ENCODE measurements at places on chromosomes 2 and 18.
A peak's percentile ranks its signal among the peaks of the same experiment; 100 is the strongest.

GRCh38 chr2:66186537-66186936 lies 248.4 kb upstream of the MEIS1 start:
- no peak for DNase-seq

DNA sequence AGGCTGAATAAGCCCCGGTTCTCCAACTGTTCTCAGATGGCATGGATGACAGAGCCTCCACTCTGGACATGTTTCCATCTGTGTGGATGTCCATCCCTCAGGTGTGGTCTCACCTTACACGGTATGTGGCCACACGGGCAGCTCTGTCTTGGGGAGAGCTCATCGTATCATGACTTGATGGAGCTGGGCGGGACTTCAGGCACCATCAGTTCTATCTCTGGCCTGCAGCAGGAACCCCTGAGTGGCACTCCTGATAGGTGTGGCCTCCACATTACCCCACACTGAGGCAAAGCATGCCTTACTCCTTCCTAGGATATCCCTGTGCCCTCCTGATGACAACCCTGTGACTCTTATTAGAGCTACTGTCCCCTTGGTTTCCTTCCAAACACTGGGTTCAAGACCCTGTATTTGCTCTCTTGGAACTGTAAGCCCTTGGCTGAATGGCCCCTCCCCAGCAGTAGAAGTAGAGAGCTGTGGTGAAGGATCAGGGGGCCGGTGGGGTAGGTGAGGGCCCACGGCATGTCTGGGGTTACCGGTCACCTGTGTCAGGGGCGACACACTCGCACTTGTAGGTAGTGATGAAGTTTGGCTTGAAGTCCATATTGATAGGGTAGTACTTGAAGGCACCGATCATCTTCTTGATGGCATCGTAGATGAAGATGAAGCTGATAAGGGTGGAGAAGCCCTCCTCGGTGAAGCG lies 48.2 kb downstream of the MTHFD2 start:
- no peak for DNase-seq

GRCh38 chr2:119040730-119041129 lies 98.7 kb downstream of the MARCO start:
- no peak for DNase-seq

DNA sequence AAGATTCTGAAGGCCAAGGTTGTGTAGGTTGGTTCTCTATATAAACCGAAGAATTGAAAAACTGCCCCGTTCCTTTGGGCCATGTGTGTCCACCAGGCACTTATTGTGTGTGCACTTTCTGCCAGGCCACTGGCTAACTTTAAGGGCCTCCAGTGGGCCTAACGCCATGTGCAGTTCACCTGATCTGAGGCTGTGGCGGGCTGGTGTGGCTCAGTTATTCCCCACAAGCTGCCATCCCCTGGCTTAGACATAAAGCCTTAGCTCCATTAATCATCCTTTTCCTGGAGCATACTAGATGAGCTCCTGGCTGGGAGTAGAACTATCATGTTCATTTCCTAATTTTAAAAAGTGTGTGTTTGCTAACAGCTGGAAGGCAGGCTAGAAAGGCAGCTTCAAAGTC lies 304.1 kb upstream of the TNP1 start:
- no peak for DNase-seq

DNA sequence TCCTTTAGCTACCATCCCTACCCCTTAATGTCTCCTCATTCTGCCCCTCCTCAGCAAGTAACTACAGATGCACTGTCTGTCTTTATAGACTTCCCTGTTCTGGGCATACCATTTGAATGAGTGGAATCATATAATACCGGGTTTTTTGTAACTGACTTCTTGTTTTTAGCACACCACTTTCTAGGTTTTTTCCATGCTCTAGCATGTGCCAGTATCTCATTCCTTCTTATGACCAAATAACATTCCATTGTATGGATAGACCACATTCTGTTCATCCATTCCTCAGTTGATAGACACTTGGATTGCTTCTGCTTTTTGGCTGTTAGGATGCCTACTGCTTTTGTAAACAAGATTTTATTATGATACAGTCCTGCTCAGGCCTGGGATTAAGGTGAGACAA lies 154.7 kb downstream of the TSN start:
- peak; percentile 35 for DNase-seq

GRCh38 chr2:233093166-233093448 lies 33.0 kb downstream of the INPP5D start:
- DNase-seq, result no peak

DNA sequence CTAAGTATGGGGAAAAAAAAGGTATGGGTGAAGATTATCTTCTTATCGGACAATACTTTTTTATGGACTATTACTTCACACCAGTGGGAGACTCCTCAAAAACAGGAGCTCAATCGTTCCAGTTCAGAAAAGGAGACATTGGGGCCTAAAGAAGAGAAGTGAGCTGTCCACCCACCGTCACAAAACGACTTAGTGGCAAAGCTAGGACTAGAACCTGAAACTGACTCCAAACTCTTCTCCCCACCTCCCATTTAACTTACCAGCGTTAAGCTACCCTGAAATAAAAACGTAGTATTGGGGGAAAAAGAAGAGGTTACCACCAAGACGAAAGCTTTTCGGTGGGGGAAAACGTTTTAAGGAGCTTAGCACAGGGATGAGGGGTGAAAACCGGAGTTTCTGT lies 503 bp downstream of the GTF3C3 start:
- no peak for DNase-seq

- DNase-seq, result no peak
These were observed 56.2 kb downstream of the ETAA1 start for GRCh38 chr2:67453310-67453709.

DNA sequence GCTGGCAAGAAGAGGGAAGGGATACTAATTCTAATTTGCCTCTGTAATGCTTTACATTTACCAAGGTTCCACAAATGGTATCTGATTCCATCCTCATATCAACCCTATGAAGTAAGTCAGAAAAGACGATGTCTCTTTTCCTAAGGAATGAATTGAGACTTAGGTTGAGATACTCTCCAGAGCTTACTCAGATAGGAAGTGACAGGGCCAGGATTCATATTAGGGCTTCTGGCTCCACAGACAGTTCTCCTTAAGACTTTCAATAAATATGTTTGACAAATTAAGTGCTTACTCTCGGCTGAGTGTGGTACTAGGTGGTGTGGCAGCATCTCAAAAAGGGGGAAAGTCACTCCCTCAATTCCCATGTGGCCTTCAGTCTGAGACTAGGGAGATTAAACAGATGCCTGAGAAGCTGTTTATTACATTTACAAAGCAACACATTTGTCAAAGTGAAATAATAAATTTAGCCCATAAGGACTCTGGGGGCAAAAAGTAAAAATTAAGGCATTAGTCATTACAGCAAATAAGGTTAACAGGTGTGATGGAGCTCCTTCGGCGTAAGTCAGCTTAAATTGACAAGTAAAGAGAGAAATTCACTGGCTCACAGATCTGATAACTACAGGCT lies 14.2 kb downstream of the CDK15 start:
- no peak for DNase-seq

DNA sequence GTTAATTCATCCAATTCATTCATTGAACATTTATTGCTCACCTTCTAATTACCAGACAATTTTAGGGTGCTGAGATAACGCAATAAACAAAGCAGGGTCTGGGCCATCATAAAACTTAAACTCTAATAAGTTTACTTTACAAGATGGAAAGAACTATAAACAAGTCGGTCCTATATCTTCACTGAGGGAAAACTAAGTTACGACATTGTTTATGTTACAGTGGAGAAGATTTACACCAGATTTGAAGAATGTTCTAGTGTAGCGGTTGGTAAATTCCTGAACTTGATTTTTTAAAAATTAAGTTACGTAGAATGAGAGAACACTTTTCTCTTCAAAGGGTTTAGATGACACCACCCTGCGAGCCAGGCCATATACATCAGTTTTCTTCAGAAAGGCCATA lies 20.7 kb upstream of the FRZB start:
- DNase-seq, result no peak

DNA sequence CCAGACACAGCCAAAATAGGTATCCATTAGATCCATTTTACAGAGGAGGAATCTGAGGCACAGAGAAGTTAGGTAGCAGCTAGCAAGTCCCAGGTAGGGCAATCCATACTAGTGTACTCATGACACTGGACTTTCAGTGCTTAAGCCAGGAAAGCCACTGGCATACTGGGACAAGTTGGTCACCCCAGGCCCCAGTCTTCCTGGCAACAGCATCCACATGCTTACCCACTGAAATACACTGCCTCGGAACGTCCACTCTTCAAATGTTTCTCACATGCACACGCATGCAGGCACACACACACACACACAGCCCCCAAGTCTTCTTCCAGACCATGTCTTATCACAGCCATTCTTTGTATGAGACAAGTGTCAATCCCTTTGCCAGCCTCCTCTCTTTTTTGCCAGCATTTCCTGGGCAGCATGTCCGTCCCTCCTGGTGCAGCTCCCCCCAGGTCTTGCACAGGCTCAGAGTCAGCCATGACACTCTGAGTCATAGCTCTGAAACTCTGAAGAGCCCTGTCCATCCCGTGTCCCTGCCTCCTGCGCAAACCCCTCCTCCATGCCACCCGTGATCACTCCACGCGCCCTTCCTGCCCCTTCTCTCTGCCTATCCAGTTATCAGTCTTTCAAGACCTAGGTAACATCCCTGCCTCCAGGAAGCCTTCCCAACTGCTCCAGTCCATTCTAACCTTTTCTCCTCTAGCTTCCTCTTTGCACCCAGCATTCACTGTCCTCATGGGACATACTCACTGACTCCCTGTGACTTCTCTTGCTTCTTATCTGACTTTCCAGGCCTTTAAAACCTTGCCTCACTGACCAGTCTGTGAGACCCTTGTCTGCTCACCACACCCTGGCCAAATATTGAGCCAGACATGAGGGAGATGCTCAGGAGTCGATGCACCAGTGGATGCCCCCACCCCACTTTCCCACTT lies 10.9 kb upstream of the TEX261 start:
- no peak for DNase-seq

- peak; percentile 89 for DNase-seq
These were observed 47.1 kb upstream of the CCBE1 start for GRCh38 chr18:59744271-59744721.

- no peak for DNase-seq
These were observed 27.1 kb upstream of the CWC22 start for GRCh38 chr2:180033993-180034894.

DNA sequence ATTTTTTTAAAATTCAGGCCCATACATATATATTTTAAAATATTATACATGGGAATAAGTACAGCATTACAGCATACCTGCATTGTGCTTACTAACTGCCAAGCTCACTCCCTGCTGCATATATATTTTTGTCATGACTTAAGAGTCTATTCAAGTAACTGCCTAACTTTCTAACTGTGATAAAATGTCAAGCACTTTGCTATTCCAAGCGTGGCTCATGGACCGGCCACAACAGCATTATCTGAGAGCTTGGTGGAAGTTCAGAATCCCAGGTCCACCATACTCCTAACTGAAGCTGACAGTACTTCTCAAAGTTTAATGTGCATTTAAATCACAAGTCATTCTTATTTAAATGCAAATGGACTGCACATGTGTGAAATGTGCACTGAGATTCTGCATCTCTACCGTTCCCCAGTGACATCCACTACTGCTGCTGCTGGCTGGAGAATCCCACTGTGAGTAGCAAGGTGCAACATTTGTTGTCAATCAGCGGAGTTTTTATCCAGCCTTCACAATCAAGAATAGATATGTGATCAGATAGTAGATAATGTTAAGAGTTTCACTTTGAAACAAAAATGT lies 79.1 kb downstream of the DYM start:
- no peak for DNase-seq

DNA sequence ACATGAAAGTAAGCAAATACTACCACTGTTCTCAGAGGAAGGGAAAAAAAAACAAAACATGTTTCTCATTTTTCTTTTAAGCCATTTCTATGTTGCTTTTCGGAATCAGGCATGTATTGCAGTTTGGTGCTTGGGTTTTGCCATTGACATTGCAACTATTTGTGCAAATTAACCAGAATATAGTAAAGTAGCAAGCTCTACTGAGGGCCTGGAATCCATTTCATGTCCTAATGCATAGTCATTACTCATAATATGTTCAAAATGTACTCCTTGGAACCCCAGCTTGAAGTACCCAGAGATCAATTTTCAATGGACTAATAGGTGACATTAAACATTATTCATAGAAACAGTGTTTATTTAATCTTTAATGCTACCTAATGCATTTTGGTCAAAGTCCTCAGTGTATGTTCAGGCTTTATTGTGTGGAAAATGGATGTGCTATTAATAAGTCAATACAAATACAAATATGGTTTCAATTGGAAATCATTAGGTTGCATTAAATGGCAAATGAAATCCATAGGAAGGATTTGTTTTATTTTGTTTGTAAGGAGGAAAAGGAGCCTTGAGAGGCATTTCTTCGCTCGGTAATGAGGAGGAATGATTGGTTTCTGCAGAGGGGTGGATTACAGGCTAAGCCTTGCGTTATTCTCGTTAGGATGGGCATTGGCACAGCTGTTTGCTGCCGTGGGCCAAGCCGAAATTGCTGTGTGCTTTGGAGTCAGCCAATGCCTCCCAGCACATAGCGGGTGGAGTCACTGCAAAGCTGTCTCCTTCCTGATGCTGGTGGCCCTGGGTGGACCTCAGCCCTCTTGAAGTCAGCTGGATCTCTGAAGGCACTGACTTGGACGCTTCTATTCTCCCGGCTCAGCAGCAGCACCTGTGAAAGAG lies 56.4 kb downstream of the MYCN start:
- no peak for DNase-seq

- DNase-seq, result no peak
These were observed 16.4 kb upstream of the STARD7 start for GRCh38 chr2:96225016-96225533.

- DNase-seq, result no peak
These were observed 645.7 kb downstream of the SLC4A3 start for GRCh38 chr2:220273082-220273481.

DNA sequence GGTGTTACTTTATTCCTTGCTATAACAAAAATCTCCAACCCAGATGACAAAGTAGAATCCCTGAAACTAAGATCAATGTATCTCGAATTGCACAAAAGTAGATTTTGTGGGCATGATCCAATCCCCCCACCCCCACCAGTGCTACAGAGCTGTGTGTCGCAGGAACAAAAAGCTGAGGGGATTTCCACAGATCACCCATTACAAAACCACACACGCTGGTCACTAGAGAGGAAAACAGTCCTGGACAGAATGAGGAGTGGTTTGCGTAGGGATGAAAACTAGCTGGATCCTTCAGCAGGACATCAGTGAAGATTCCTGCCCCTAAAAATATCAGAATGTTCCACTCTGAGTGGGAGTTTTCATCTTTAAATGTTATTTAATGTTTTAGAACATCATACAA lies 165.3 kb upstream of the STK17B start:
- no peak for DNase-seq

GRCh38 chr2:172000696-172001361 lies 1.1 kb downstream of the METAP1D start:
- no peak for DNase-seq

- DNase-seq, result no peak
These were observed 851.4 kb upstream of the SOX11 start for GRCh38 chr2:4840791-4841190.

GRCh38 chr2:18626958-18627650 lies 37.7 kb upstream of the NT5C1B start:
- DNase-seq, result no peak

- DNase-seq, result no peak
These were observed 73.2 kb upstream of the GALNT5 start for GRCh38 chr2:157184161-157184895.

- DNase-seq, result no peak
These were observed 270.5 kb downstream of the ACTR3 start for GRCh38 chr2:114160263-114160981.
